Caco-2 (cell line): ENCODE measurements at places on chromosomes 16 and 17. TPM values are rescaled to one million over a fixed set of nuclear protein-coding genes. Genes with fewer than 3 reads are reported as not detected.

DNA sequence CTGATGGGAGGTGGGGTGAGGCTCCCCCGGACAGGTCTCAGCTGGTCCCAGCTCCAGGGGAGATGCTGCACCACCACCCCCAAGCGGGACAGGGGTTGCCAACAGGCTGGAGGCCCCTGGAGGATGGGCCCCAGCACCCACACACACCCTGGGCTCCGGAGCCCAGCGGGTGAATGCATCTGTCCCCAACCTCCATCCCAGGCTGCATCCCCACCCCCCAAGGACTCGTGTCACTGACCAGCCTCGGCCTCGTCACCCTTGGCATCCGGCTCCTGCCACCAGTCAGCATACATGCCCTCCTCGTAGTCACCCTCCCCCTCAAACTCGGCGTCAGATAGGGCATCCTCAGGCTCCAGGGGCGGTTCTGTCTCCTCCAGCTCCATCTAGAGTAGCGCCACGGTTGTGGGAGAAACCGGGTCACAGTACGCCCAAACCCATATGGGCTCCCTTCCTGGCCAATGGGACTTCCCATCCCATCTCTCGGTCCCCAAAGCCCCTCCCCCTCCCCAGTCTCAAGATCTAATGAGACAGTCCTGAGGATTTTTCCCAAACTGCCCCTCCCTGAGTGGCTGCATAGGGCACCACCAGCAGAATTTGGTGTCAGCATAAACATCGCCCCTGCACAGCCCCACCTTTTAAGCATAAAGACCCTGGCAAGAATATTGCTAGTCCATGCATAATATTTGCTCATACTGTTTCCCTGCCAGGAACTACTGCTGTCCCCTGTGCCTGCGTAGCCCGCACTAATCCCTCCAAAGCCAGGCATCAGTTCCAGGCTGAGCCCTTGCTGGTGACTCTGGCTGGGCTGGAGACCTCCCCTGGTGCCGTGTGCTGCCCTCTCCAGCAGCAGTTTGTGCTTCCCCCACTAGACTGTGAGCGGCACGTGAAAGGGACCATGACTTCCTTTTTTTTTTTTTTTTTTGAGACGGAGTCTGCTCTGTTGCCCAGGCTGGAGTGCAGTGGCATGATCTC lies 8.4 kb downstream of the P3H4 start:
- DNase-seq, result no peak
- no peaks in the 10 kb centered on the region for H3K27me3 ChIP-seq
- peaks cover 2% of the 10 kb centered on the region; the same call in 1 of the 2 replicates for H3K36me3 ChIP-seq
- H3K4me1 ChIP-seq, result peaks cover 28% of the 10 kb centered on the region
- no peak overlapping the region for H3K4me3 ChIP-seq

GRCh38 chr16:66677836-66678235 lies 18.7 kb downstream of the CMTM4 start:
- H3K27ac ChIP-seq, result no peak overlapping the region
- H3K4me3 ChIP-seq, result no peak overlapping the region
- H3K27me3 ChIP-seq, result no peaks in the 10 kb centered on the region

CBFA2T3 gene
- 0.35 and 2.1 TPM in 2 replicates for total RNA-seq

DNA sequence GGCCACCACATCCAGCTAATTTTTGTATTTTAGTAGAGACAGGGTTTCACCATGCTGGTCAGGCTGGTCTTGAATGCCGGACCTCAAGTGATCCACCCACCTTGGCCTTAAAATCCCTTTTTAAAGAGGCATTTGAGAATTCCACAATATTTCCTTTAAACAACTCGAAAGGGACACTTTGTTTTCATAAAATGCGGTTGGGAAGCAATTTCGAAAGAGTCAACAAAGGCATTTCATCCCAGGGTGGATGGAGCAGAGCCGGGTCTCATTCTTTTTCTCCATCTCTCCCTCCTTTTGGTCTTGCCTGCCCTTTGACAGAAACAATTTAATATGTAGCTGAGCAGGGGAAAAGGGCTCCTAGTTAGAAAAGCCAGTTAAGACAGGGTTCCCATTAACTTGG lies 13.5 kb upstream of the COG1 start:
- no peaks in the 10 kb centered on the region for H3K27me3 ChIP-seq
- peaks cover 13% of the 10 kb centered on the region for H3K4me1 ChIP-seq
- no peak overlapping the region for H3K4me3 ChIP-seq
- no peak overlapping the region for H3K27ac ChIP-seq
- no peaks in the 10 kb centered on the region for H3K36me3 ChIP-seq

NXPH3 gene
- 1.7 and 2.0 TPM in 2 replicates for total RNA-seq

DNA sequence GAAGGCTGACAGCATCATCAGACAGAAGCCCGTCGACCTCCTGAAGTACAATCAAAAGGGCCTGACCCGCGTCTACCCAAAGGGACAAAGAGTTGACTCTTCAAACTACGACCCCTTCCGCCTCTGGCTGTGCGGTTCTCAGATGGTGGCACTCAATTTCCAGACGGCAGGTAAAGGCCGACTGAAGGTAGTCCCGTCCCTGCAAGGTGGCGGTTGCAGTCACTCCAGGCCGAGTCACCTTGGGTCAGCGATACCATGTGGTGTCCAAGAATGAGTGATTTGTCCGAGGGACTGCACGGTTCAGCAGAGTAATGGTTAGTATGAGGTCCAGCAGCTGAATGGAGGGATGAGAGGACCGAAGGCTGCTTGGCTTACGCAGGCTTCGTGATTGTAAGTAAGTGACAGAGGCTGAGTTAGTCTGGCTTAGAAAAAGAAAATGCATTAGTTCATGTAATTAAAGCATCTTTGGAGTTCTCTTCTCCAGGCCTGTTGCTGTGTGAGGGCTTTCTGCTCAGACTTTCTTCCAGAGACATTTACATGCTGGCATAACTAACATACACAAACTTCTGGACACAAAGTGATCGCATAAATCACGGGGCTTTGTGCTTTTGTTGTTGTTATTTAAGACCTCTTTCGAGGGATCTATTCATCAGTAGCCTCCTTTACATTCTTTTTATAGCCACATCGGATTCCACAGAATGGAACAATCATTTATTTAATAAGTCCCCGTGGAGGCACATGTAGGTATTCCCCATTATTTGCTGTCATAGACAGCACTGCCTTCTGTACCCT lies 74.9 kb downstream of the SDR42E1 start:
- no peaks in the 10 kb centered on the region for H3K27me3 ChIP-seq
- no peak for DNase-seq
- H3K4me1 ChIP-seq, result no peaks in the 10 kb centered on the region
- no peak overlapping the region for H3K4me3 ChIP-seq

- H3K4me1 ChIP-seq, result no peaks in the 10 kb centered on the region
- H3K27me3 ChIP-seq, result no peaks in the 10 kb centered on the region
- no peak for DNase-seq
- no peak overlapping the region for H3K4me3 ChIP-seq
These were observed 295.3 kb upstream of the KIF2B start for GRCh38 chr17:53527473-53527872.

CCL4 gene
- not detected in 2 replicates for total RNA-seq

- no peaks in the 10 kb centered on the region for H3K36me3 ChIP-seq
- H3K4me1 ChIP-seq, result no peaks in the 10 kb centered on the region
- no peak overlapping the region for H3K4me3 ChIP-seq
- H3K27ac ChIP-seq, result no peak overlapping the region
- no peak for DNase-seq
- H3K27me3 ChIP-seq, result no peaks in the 10 kb centered on the region
These were observed 251.4 kb upstream of the KIF2B start for GRCh38 chr17:53571342-53571741.

TMEM98 gene
- total RNA-seq, result 189 and 229 TPM in 2 replicates
